Progenitor cell of endocrine pancreas (in vitro differentiated cells): ENCODE measurements at places on chromosomes 7 and 10.

GRCh38 chr10:26494018-26494417 lies 55.9 kb downstream of the APBB1IP start:
- no peak for DNase-seq

DNA sequence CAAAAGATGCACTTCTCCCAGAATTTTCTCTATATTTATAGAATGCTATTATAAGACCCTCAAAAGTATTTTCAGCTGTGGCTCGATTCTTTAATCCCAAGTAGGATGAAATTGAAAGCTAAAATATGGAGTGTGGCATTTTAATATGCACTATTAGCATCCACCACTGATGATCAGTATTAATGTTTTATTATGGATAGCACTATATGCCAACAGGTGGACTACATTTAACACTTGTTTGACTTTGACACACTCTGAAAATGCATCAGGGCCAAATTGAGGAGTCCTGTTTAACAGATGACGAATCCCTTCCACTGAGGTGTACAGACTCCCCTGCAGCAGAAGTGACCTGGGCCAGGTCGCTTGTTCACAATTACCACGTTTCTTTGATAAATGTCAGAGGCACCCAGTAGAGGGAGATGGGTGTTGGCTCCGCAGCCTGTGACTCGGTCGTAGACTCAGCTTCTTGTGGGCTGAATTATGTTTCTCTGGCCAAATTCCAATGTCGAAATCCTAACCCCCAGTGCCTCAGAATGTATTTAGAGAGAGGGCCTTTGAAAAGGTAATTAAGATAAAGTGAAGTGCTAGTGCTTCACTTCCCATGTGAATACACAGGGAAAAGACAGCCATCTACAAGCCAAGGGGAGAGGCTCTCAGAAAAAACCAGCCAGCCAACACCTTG lies 48.1 kb downstream of the WIPF3 start:
- no peak for DNase-seq

DNA sequence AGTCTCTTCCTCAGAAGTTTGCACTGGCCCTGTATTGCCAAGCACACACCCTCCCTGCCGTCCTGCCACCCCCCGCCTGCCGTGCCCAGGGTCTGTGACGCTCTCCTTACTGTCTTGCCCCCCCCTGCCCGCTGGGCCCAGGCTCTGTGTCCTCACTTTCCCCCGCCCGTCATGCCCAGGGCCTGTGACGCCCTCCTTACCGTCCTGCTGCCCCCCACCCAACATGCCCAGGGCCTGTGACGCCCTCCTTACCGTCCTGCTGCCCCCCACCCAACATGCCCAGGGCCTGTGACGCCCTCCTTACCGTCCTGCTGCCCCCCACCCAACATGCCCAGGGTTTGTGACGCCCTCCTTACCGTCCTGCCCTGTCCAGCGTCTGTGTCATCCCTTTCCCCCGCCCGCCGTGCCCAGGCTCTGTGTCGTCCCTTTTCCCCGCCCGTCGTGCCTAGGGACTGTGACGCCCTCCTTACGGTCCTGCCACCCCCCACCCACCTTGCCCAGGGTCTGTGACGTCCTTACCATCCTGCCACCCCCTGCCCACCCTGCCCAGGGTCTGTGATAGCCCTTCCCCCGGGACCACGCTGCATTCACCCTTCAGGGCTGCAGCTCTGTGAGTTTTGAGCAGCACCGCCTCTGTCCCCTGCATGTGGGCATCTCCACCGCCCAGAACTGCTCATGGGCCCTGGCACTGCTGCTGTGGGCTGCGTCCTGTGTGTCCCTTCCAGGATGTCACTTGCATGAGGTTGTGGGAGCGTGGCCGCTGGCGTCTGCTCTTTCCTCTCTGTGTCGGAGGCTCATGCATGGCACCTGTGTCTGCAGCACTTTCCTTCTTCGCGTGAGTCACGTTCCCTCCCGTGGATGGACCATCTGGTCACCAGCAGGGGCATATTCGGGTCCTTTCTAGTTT lies 19.3 kb upstream of the PRKAR1B start:
- no peak for DNase-seq

GRCh38 chr10:126380352-126381076 lies 7.8 kb downstream of the ADAM12 start:
- no peak for DNase-seq

- DNase-seq, result no peak
These were observed 277.8 kb downstream of the EXOC4 start for GRCh38 chr7:133530682-133531081.

DNA sequence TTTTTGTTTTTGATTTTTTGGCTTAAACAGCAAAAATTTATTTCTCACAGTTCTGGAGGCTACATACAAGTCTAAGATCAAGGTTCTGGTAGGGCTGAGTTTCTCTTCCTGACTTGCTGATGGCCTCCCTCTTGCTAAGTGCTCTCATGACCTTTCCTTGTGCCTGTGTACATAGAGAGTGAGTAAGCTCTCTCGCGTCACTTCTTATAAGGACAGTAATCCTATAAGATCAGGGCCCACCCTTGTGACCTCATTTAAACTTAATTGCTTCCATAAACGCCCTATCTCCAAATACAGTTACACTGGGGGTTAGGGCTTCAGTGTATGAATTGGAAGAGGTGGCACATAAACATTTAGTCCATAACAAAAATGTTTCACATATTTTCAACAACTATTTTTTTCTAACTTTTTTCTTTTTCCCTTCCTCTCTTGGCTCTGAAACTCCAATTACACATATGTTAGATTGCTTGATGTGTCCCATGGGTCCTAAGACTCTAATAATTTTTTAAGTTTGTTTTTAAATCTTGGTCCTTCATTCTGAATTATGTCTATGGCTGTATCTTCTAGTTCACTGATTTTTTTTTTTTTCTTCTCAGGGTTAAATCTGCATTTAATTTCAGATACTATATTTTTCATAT lies 149.8 kb downstream of the HBP1 start:
- no peak for DNase-seq

DNA sequence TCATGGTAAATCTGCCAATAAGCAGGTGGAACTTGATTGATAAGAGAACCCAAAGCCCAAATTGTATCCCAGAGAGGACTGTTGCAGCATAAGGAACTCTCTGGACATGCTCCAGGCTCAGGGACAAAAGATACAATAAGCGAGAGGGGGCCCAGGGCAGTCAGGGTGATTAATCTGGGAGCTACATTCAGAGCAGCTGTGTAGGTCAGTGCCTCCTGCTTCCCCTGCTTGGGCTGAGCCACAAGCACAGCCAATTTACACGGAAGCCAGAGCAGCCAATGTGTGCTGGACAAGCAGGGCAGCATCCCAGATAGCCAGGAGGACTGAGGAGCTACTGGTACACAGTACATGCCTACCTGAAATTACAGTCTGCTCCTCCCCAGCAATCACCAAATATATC lies 24.2 kb downstream of the MYPN start:
- no peak for DNase-seq

DNA sequence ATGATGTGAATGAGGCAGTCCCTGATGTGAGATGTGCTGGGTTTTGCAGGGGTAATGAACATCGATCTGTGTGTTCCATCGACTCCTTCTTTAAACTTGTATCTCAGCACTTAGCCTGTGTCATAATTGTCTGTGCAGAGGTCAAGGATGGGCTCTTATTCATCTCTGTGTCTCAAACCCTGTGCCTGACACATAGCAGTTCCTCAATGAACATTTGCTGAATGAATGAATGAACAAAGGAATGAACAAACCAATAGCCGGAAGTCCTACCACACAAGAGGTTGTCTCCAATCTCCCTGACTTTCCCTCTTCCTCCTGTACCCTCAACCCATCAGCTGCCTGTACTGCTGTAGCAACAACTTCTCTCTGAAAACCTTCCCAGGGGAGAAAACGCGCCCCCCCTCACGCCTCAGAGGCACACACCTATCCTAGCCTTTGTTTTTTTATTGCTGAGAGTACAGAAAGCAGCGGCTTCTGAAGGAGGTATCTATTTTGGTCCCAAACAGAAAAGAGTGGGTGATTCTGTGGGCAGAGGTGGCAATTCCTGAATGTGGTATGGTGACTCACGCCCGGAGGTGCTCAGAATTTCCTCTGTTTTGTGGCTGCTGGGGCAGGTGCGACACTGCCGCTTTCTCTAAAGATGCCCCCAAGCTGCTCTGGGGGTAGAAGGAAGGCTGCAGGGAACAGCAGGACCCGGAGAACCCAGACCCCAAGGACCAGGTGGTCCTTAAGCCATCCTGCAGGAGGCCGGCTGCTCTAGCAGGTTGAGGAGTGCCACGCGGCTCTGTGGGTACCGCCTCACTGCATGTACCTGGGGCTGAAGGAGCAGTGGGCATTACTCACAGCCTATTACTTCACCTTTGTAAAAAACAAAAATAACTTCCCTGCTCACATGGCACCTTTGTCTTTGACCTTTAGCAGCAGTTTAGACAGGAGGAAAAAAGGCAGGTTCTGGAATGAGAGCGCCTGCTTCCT lies 9.6 kb downstream of the IL2RA start:
- no peak for DNase-seq

- DNase-seq, result no peak
These were observed 20.1 kb downstream of the SFR1 start for GRCh38 chr10:104142081-104142480.
